ENCODE measurements at places on chromosomes 6 and 20.

DNA sequence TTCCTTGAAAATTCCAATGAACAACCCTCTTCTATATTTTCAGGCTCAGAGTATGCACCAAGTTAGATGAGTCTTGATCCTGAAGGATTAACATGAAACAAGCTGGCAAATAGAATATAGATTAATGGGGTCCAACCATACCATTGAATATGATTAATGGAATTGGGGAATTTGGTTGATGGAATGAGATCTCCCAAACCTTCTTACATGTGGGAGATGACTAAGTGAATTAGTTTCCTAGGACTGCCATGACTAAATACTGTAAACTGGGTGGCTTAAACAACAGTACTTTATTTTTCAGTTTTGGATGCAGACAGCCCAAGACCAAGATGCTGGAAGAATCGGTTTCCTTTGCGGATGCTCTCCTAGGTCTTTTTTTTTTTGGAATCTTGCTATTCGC, 347.0 kb downstream of the QKI start:
- DNase-seq = no peak

- no peak for DNase-seq
Observed at GRCh38 chr20:62576815-62577489, 65.4 kb upstream of the SLCO4A1 start.

GRCh38 chr6:87755708-87756671, 54.0 kb upstream of the AKIRIN2 start:
- DNase-seq = no peak

GRCh38 chr6:49462071-49462470, 982 bp downstream of the MMUT start:
- no peak for DNase-seq

DNA sequence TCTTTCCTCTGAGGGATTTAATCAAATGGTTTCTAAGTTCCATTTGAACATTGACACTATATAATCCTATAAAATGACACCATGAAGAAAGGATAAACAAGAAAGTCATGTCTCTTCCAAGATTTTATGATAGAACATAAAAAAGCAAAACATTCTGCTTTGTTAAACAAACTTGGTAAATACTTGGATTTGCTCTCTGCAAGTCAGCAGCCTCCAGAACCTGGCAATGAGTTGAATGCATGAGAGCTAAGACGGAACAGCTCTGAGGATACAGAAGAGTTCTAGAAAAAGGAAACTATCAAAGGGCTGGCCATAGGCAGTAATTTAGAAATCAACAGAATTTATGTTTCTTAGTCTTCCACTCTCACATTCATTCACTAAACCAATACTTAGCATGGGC, 656.0 kb upstream of the ID4 start:
- DNase-seq = no peak

- DNase-seq = peak; percentile 71
Observed at GRCh38 chr6:24855395-24856245, 56.9 kb upstream of the ARMH2 start.

- peak; percentile 58 for DNase-seq
Observed at GRCh38 chr20:31569163-31570020, 35.7 kb upstream of the ID1 start.

- no peak for DNase-seq
Observed at GRCh38 chr6:30129265-30130178, 6.4 kb upstream of the TRIM40 start.

GRCh38 chr20:12086359-12086758, 168.7 kb downstream of the BTBD3 start:
- no peak for DNase-seq

DNA sequence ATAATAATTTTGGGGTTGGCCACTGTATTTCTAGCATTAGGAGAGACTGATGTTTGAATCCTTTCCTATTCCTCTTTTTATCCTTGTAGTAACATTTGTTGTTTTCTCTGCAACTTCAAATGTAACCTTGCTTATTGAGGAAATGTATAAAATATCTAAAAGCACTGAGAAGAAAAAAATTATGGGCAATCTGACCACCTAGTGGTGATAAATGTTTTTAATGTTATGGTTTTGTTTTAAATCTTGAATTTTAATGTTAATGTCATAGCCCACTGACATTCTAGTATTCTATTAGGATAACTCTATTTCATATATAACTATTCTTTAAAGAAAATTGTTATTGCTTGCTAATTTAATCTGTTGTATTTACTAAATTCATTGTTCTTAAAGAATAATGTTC, 134.4 kb downstream of the FARS2 start:
- no peak for DNase-seq
